ENCODE measurements at places on chromosomes 12 and 14.

- peak; percentile 60 for DNase-seq
Measured at GRCh38 chr12:82627799-82628198, 58.9 kb upstream of the TMTC2 start.

DNA sequence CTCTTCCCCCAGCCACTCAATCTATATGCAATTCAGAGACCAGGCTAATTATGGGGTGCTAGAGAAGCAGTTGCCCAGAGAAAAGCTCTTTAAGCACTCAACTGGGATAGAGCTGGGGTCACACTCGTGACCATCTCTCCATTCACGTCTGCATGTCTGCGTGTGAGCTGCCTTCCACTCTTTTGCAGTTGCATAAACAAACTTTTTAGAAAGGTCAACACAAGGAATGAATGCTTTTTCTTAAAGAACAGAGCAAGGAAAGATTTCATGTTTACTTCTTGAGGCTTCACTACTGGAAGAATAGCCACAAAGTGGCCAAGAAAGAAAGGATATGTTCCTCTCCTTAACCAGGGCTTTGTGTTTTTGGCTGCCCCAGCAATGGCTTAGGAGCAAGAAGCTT is 151.1 kb downstream of the SAMD4A start:
- DNase-seq = no peak

- no peak for DNase-seq
Measured at GRCh38 chr14:101191721-101192660, 288.5 kb upstream of the RTL1 start.

- DNase-seq = no peak
Measured at GRCh38 chr12:114678718-114679117, 5.3 kb downstream of the TBX3 start.

DNA sequence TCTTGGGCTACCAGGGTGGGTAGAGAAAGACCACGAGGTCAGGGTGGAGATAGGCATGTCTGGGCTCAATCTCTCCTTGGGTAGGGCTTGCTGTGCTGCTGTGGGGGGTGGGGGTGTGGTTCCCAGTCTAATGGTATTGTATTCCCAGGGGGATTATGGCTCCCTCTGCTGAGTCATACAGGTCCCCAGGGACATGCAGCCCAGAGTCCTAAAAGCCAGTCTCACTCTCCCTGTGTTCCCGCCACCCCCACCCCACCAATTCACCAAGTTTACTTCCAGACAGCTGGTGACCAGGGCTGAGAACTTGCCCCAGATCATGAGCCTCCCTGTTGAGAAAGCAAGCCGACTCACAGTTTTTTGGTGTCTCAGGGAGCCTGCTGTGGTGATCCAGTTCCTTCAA is 367.6 kb downstream of the C12orf75 start:
- DNase-seq = no peak

DNA sequence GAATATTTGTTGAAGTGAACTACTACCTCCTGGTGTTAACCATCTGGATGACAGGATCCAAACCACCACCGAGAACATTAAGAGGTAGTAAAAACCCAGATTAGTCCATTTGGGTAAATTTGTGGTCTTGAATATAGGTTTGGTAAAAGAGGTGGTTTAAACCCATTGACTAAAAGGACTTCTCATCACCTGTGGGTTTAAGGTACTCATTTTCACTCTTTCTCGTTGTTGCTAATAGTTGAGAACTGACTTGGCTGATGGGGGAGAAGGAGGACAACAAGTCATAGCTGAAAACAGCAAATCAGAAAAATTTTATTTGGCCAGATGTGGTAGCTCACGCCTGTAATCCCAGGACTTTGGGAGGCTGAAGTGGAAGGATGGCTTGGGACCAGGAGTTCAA is 59.2 kb downstream of the ACADS start:
- DNase-seq = no peak

DNA sequence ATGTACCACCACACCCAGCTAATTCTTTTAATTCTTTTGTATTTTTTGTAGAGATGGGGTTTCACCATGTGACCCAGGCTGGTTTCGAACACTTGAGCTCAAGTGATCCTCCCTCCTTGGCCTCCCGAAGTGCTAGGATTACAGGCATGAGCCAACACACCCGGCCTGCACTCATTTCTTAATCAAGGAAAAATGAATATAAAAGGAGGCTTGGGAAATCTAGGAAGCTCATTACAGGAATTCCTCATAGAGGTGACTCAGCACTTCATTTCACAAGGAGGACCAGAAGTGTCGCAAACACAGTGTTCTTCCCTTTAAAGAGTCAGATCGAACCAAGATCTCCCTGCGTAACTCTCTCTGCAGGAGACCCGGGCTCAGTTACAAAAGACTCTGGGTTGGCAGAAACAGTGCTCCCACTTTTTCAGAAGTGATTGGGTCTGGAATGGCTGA is 30.3 kb downstream of the NFKBIA start:
- DNase-seq = no peak

DNA sequence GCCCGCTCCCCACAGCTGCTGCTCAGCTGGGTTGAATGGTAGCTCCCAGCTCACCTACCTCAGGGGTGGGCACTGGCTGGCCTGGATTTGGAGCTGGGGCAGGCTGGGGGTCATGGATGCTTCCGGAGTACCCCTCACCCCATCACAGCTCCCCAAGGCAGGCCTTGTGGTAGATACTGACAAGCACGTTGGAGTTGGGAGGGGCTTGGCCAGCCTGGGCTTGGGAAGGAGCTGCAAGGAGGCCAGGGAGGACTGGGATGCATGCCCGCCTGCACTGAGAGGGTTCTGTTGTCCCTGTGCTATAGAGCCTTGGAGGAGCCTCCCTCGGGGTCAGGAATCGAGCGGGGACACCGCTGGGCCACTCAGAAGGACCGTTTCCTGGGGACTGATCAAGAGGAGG is 14.2 kb downstream of the TMEM63C start:
- no peak for DNase-seq

- no peak for DNase-seq
Measured at GRCh38 chr14:28776482-28777266, 10.1 kb downstream of the FOXG1 start.

GRCh38 chr14:68318828-68319227 is 474.0 kb downstream of the ZFP36L1 start:
- DNase-seq = no peak

- DNase-seq = no peak
Measured at GRCh38 chr14:61625165-61625564, 70.1 kb upstream of the HIF1A start.

- DNase-seq = no peak
Measured at GRCh38 chr12:95368931-95369330, 105.0 kb upstream of the METAP2 start.

DNA sequence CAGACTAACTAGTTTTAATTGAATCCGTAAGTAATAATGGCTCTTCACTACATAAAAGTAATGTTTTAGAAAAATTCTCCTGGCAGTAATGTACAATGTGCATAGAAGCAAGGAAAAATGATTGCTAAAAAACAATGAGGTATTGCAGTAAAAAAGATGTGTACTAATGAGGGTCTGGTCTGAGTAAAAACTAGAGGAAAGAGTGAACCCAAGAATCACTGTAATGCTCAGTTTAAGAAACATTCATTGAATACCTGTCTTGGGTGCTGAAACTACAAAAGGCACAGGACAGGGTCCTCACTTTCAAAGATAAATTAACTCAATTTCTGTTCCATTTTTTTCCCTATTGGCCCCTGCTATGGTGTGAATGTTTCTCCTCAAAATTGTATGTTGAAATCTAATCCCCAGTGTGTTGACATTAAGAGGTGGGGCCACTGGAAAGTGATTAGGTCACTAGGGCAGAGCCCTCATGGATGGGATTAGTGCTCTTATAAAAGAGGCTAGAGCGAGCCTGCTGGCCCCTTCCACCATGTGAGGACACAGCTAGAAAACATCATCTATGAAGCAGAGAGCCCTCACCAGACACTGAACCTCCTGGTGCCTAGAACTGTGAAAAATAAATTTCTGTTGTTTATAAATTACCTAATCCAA is 51.6 kb downstream of the RPS6KA5 start:
- no peak for DNase-seq

DNA sequence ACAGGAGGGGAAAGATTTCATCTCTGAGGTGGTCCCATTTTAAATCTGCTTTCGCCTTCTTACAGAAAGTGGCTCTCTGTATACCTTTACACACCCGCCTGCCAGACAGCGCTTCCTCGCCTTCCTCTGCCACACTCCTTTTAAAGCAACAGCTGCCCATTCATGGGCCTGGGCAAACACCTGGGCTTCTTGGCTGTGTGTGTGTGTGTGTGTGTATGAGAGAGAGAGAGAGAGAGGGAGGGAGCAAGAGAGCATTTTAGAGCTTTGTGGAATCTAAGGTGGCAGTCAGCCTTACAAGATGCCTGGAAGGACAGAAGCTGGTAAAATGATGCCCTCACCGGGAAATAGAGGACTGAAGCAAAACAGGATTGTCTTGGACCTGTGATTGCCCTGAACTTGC is 20.0 kb downstream of the PTHLH start:
- DNase-seq = no peak

DNA sequence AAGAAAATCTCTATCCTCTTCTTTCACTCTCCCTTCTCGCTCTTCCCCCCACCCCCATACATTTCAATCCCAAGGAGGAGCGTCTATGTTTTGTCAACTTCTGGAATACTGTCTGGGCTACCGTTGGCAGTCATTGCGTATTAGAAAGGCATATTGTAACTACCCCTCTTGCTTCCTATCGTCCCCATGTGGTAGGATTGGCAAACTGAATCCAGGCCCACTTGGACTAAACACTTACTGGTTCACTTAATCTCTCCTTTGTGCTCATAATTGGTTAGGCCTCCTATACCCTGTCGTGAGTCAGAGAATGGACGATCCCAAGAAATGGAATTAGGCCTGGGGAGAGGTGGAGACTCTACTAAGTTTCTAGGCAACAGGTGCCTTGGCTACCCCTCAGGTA is 68.8 kb upstream of the SLC8A3 start:
- DNase-seq = no peak

GRCh38 chr14:96832351-96832750 is 35.2 kb downstream of the VRK1 start:
- DNase-seq = no peak

- peak; percentile 86 for DNase-seq
Measured at GRCh38 chr12:8692573-8692972, 5.2 kb upstream of the RIMKLB start.

DNA sequence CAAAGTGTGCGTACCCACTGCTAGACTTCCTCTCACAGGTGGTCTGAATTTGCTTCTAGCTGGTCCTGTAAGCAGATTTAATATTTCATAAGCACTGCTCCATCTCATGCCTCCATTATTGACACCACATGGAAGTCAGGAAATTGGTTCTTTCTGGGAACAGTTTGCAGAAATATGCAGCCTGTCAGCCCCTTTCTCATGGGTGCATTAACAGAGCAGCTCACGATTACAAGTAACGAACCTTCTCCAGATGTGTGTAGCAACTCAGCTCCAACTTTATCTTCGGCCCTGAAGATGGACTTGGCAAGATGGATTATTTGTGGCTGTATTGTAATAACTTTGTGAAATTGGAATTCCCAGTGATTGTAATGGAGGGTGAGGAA is 214.5 kb upstream of the DDHD1 start:
- DNase-seq = no peak

DNA sequence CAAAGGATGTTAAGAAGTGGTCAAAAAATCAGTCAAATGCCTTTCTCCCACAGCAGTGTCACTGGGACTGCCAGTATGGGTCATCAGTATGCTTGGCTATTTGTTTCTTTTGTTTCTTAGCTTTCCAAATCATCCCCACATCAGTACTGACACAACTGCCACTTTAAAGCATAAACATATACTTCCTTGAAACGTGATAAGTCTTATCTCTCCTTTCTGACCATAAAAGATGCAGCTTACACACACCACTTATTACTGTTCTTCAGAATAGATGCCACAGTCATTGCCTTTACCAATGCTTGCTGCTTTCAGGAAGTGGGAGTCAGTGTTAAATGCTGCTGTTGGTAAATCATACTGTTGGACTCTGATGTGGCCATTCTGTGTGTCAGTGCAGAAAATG is 18.6 kb upstream of the GARIN2 start:
- no peak for DNase-seq

GRCh38 chr12:13339538-13339937 is 143.0 kb downstream of the EMP1 start:
- no peak for DNase-seq

DNA sequence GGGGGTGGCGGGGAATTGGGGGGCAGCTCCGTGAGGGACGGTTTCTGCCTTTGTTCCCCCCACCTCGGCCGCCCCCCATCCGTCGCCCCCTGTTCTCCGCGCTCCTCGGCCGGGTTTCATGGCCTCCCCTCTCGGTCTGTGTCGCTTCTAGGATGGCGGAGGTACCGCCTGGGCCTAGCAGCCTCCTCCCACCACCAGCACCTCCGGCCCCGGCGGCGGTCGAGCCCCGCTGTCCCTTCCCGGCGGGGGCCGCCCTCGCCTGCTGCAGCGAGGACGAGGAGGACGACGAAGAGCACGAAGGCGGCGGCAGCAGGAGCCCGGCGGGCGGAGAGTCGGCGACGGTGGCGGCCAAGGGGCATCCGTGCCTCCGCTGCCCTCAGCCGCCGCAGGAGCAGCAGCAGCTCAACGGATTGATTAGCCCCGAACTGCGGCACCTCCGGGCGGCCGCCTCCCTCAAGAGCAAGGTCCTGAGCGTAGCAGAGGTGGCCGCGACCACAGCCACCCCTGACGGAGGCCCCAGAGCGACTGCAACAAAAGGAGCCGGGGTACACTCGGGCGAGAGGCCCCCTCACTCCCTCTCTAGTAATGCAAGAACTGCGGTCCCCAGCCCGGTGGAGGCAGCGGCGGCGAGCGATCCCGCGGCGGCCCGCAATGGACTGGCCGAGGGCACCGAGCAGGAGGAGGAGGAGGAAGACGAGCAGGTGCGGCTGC is 575 bp downstream of the NAA30 start:
- peak; percentile 78 for DNase-seq

DNA sequence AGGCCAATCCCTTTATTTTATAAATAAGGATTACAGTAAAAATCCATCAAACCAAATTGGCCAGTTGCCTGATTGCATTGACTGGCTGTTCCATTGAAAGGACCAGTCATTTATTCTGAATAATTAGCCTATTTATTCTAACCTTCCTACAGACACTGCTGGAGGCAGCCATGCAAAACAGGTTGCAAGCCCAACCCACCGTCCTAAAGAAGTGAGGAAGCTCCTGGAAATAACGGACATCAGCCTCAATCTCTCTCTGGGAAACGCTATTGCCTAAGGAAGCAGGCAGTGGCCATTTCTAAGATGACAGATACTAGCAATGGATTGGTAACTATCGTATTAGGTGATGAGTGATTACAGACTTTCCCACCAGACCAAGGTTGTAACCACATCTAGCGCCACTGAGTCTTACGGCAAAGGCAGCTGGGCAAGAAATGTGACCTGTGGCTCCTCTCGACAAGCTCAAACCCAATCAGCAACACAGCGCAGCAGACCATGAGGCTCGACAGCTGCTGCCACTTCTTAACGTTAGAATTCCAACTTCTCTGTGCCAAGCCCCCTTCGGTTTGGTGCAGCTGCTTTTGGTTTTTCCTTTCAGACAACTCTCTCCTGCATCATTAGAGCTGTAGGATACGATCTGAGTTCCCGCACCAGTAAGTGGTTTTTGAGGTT is 134.2 kb downstream of the KCNK10 start:
- DNase-seq = peak; percentile 85

- no peak for DNase-seq
Measured at GRCh38 chr12:4700621-4701026, 19.6 kb upstream of the GALNT8 start.
